CD4-positive, alpha-beta T cell treated with Interleukin-1 beta for 1 hour (primary cell): ENCODE measurements at places on chromosomes 12 and 14.

GRCh38 chr14:100323121-100323941, at the start of gene SLC25A47:
Gene SLC25A47 (plus strand): TSS chr14:100323339. CDS start chr14:100323415, 76 bp downstream.
- DNase-seq, result no peak

DNA sequence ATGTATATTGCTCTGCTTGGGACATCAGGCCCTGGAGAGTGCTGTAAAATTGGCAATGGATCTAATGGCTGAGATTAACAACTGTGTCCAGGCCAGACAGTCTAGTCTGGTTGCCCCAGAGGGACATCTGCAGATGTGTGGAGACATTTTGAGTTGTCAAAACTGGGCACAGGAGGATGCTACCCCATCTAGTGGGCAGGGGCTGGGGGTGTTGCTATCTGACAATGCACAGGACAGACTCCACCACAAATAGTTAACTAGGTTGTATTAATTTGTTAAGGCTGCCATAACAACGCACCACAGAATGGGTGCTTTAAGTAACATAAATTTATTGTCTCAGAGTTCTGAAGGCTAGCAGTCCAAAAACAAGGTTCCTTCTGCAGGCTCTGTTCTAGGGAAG, 302.5 kb upstream of the AMIGO2 start:
- DNase-seq, result no peak

GRCh38 chr12:66168410-66168809, 1.4 kb downstream of the TMBIM4 start:
- DNase-seq, result no peak

- DNase-seq, result no peak
Measured at GRCh38 chr12:106113446-106113823, 25.3 kb downstream of the NUAK1 start.

- no peak for DNase-seq
Measured at GRCh38 chr12:4392223-4392742, 12.8 kb upstream of the FGF23 start.

DNA sequence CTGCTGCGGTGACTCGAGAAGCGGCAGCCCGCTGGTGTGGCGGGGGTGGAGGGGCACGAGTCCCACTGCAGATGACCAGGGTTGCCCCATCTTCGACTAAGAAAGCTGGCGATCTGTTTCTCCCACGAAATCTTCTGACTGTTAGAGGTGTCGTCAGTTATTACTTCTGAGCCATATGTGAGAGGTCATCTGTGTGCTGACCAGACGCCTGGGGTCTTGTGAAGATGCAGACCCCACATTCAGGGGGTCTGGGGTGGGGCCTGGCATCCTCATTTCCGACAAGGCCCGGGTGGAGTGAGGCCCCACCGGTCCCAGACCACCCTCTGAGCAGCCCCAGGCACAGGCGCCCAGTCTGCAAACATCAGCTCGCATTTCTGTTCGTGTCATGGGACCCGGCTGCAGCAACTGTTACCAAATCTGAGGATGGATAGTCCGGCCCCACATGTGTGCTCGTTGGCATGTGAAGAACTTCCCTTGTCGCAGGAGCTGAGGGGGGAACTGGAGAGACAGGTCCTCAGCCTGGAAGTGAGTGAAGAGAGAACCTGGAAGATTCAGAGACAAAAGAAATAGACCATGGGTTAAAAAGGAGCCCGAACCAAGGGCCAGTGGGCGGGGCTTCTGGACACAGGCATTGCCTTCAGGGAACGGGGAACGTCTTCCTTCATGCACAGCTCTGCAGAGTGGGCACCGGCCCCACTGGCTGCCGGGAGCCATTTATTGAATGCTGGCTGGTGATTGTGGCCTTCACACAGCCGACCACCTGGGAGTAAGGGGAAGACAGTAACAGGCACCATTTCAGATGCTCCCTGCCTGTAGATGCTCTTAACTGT, 135.2 kb downstream of the ADGRD1 start:
- no peak for DNase-seq

DNA sequence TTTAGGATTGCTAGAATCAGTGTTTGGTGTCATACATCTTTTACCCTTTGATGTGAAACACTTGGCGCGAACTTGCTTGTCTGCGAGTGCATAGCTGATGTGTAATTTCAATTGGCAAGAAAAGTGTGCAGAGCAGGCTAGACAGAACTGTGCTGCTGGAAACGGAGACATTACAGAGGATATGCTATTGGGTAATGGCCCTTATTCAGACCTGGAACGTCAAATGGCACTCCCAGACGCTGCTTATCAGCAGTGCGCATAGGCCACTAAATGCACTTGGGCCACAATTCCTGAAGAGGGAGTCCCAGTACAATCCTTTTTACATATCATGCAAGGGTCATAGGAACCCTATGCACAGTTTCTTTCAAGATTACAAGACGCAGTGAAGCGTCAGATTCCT, 15.7 kb upstream of the SLC10A1 start:
- DNase-seq, result no peak

DNA sequence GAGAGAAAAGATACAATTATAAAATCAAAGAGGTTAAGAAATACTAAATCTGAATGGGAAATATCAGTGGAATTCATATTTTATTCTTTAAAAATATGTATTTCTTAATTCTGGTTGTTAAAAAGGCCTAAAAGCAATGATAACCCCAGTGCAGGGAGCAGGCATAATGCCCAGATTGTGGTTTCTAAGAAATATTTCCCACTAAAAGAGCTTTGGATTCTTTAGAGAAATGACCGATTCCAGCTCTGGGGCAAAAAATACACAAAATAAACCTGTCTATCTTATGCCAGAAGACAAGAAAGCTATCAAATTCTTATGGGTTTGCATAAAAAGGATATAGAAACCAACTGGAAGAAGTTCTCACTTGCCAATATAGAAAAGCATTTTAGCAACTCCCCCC, 71.6 kb downstream of the PDE6H start:
- no peak for DNase-seq

DNA sequence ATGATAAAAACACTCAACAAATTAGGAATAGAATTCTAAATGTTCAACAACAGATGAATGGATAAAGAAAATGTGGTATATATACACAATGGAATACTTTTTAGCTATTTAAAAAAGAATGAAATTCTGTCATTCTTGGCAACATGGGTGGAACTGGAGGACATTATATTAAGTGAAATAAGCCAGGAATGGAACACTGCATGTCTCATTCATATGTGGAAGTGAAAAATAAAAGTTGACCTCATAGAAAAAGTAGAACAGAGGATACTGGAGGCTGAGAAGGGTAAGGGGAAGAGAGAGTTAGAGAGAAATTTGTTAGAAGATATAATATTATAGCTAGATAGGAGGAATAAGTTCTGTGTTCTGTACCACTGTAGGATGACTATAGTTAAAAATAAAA, 35.8 kb upstream of the ZFP36L1 start:
- DNase-seq, result no peak

DNA sequence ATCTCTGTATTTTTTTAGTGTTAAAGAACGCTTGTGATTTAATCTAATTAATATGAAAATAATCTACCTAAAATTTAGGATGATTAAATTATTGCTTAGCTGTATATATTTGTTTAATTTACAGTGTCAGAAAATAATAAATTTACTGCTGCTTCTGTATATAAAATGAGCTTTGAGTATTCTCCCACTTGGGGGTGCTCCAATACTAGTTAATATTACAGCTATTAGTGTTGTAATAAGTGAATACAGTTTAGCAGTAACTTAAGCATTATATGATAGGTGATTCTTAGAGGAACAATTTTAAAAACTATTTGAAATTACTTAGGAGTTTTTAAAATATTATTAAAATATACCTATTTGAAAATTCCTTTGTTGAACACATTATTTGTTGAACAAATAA, 62.2 kb downstream of the PAPOLA start:
- DNase-seq, result no peak

DNA sequence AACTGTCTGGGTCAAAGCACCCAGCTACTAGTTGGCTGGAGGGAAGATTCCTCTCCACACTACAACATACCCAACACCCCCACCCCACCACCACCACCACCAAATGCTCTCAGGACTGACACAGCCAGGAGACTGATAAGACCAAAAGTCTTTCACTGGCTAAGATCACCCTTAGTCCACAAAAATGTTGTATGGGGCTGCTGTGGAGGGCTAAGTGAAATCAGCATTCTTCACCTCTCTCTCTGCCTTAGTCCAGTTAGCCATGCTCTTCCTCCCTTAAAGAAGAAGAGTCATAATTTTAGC, 106.2 kb downstream of the NUAK1 start:
- no peak for DNase-seq

- DNase-seq, result peak; percentile 42
Measured at GRCh38 chr14:58280954-58281787, 17.2 kb upstream of the ARID4A start.

DNA sequence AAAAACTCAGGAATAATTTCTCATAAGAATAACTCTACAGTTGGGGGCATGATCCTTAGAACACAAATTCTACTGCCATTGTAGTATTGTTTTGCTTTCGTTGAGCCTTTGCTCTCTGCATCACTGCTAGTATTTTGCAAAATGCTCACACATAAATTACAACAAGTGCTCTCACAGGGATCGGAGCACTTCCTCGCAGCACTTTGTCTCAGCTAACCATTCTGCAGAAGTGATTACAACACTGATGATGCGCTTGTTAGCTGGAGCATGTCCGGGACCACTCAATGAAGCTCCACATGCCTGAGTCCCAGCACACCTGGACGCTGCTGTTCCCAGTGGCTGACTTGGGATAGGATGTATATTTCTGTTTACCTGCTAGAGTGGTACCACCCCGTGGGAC, 31.6 kb downstream of the MOAP1 start:
- no peak for DNase-seq

DNA sequence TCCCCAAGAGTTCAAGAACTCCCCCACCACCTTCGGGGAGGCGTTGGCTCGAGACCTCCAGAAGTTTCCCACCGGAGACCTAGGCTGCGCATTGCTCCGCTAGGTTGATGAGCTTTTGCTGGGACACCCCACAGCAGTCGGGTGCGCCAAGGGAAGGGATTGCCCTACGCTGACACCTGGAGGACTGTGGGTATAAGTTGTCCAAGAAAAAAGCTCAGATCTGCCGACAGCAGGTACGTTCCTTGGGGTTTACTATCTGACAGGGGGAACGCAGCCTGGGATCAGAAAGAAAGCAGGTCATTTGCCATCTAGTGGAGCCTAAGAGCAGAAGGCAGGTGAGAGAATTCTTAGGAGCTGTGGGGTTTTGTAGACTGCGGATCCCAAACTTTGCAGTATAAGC, 98.8 kb downstream of the FRMD6 start:
- DNase-seq, result no peak

GRCh38 chr12:47888153-47888819, 16.5 kb downstream of the VDR start:
- DNase-seq, result no peak

- DNase-seq, result no peak
Measured at GRCh38 chr12:1500095-1500801, 94.1 kb downstream of the FBXL14 start.

DNA sequence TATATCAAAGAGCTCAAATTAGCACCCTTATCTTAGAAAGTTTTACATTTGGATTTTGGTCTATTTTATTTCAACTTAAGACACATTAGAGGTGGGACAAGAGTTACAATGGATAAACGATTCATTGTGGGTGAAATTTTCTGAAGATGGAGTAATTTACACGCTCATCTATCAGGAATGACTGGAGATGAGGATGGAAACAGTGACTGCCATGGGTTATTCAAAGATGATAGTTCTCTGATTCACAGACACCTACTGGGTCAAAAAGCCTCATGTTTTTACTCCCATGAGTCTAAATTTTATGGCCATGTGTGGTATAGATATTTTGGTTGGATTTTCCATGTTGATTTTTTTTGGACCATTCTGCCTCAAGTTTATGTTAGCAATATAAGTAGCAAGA, 22.1 kb downstream of the SAMD4A start:
- no peak for DNase-seq

GRCh38 chr14:89564286-89564957, 147.4 kb upstream of the FOXN3 start:
- no peak for DNase-seq

DNA sequence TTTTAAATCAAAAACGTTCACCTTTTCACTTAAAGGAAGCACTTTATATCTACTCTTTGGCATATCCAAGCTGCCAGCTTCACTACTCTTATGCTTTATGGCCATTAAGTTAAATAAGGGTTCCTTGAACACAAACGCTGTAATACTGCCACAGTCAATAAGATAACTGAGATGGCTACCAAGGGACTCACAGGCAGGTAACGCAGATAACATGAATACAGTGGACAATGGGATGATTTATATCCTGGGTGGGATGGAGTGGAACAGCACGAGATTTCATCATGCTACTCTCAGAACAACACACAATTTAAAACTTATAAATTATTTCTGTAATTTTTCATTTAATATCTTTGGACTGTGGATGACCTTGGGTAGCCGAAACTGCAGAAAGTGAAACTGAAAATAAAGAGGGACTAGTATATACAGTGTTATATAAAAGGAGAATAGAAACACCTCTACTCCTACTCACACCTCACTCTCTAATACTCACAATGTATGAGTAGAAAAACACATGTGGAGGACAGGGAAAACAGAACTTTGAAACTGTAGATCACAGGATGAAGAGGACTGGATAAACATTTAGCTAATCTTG, 367.3 kb downstream of the C12orf50 start:
- DNase-seq, result peak; percentile 2

DNA sequence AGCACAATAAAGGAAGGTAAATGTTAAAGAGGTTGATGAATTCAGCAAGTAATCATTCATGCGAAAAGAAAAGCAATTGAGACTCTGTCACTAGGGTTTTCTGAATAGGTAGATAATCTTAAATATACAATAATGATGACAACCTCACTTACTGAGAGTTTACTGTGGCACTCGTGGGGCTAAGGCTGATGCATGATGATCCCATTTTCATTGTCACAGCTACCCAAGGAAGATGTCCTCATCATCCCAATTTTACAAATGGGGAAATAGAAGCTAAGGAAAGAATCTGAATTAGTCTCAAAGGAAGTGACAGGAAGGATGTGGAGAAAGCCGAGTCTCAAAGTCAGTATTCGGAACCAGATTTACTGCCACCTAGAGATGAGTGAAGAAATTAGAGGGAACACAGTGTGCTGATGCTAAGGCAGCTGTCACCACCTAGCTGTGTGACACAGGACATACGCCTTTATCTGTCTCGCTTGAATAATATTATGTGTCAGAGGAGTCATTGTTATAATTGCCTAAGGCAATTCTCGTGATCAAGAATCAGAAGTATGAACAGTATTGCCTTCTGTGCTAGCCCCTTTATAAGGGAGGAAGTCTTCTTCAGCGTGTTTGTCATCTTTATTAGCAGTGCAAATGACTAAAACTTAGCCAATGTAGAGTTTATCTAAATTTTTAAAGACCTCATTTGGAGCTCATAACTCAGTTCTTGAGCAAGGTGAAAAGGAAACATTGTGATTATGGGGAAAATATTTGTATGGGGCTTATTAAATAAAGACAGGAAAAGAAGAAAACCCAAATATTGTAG, 63.2 kb downstream of the ERGIC2 start:
- DNase-seq, result peak; percentile 57

GRCh38 chr14:34792598-34792997, 78.2 kb upstream of the CFL2 start:
- DNase-seq, result no peak

DNA sequence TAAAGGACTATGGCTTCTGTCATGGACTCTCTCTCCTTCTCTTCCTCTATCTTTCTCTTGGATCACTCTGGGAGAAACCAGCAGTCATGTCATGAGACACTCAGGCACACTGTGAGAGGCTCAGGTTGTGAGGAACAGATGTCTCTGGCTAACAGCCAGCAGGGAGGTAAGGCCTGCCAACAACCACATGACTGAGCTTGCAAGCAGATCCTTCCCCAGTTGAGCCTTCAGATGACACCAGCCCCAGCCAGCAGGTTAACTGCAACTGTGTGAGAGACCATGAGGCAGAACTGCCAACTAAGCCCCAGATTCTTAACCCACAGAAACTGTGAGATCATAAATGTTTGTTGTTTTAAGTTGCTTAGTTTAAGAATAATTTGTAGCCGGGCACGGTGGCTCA, 90.6 kb downstream of the VCPKMT start:
- DNase-seq, result no peak

GRCh38 chr14:59328454-59328853, 136.7 kb downstream of the GPR135 start:
- no peak for DNase-seq
